PC-9 (cell line): ENCODE measurements at places on chromosomes 16 and 17.

GRCh38 chr17:50268026-50268425 is 6.2 kb upstream of the TMEM92 start:
- DNase-seq = peak; percentile 10

DNA sequence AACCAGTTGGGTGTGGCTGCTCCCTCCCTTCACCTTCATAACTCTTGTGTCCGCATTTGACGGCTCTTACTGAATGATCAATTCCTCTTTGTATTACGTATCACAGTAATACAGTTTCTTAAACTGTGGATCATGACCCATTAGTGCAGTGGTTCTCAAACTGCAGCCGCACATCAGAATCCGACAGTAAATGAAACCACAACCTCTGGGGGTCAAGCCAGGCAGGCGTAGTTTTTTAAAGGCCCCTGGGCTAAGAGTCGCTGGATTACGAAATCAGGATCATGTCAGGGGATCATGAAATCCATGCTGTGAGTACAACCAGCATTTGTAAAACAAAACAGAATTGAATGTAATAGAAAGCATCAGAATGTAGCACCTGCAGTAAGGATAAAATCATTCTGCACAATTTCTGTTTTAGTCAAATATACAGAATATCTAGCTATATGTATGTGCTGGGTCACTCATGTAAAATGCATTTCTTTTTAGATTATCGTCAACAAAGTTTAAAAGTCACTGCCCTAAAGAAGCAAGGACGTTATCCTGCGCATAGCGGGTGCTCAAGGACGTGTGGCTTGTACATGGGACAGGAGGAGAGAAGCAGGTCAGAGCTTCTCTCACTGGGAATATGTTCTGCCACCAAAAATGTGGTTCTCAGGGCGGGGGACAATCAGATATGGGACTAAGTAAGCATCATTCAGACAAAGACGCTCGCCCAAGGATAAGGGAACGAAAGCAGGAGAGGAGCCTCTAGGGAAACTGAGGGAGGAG is 113.1 kb downstream of the ZFHX3 start:
- DNase-seq = no peak

DNA sequence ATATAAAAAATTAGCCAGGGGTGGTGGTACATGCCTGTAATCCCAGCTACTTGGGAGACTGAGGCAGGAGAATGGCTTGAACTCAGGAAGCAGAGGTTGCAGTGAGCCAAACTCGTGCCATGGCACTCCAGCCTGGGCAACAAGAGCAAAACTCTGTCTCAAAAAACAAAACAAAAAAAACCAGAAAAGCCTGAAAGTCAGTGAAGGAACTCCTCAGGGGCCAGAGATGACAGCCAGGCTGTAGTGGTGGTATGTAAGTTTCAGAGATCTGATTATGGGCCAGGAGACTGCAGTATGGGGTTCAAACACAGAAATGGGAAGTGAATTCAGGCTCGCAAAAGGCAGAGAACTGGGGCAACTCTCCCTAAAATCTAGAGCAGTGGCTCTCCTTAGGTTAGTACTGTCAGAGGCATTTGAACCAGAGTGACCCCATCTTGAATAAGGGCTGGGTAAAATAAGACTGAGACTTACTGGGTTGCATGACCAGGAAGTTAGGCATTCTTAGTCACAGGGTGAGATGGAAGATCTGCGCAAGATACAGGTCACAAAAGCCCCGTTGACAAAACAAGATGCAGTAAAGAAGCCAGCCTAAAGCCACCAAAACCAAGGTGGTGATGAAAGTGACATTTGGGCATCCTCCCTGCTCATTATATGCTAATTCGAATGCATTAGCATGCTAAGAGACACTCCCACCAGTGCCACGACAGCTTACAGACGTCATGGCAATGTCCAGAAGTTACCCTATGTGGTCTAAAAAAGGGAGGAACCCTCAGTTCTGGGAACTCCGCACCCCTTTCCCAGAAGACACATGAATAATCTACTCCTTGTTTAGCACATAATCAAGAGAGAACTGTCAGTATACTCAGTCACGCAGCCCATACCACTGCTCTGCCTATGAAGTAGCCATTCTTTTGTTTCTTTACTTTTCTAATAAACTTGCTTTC is 120.2 kb upstream of the XYLT1 start:
- no peak for DNase-seq

DNA sequence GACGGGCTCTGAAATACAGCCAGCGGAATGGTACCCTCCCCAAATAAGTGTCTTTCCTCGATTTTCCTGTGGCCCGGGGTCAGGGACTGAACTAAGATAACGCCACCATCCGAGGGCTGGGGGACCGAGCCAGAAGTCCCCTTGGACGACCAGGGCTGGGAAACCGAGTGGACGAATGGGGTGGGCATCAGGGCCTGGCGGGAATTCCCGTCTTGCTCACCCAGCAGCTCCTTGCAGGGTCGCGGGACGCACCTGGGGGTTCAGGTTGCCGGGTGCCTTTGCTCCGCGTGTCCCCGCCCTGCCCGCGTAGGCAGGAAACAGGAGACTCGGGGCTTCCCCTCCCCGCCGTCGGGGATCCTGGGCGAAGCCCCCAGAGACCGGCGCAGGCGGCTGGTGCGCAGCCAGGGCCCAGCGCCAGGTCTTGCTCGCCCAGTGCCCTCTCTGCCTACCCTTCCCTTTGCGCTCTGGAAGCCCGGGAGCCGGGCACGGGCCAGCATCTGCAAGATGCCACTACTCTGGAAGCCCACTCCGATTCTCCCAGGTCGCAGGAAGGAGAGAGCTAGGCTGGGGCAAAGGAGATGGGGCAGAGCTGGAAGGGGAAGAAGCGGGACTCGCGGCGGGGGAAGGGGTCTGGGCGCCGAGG is 665 bp upstream of the GRIN2C start:
- no peak for DNase-seq

DNA sequence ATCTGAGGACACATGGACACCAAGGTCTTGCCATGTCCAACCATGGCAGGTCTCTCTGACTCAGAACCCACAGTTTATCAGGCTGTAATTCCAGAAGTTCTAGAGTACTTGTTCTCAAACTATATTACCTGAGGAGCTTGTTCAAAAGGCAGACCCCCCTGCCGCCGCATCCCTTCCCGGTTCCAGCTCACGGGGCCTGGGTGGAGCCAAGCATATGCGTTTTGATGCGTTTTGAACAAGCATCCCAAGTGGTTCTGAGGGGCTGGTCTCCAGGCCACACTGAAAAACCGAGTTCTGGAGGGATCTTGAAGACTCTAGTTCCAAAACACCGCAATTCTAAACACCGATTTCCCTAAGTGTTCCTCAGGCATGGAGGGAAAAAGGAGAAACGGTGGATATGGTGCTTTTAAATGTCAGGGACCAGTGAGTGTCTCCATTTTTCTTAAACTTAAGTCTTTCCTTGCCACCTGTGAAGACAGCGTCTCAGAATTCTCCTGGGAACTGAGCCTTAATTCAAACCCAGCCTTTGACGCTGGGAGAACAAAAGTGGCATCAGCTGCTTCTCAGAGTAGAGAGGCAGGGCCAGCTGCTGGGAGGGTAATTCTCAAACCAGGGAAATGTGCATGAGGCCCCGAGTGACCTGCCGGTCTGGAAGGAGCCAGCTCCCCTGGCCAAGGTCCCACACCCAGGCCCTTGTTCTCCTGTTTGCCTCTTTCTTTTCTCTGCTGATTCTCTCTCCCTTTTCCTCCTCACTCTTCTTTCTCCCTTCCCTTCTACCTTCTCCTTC is 84.4 kb upstream of the PLCG2 start:
- no peak for DNase-seq

DNA sequence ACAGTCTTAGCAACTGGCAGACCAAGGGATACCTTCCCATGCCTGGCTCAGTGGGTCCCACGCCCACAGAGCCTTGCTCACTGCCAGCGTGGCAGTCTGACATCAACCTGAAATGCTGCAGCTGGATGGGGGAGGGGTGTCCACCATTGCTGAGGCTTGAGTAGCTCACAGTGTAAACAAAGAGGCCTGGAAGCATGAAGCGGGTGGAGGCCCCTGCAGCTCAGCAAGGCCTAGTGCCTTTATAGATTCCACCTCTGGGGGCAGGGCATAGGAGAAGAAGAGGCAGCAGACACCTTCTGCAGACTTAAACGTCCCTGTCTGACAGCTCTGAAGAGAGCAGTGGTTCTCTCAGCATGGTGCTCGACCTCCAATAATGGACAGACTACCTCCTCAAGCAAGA is 263.2 kb downstream of the KIF2B start:
- DNase-seq = no peak

GRCh38 chr16:52441886-52442285 is 105.1 kb downstream of the TOX3 start:
- no peak for DNase-seq

DNA sequence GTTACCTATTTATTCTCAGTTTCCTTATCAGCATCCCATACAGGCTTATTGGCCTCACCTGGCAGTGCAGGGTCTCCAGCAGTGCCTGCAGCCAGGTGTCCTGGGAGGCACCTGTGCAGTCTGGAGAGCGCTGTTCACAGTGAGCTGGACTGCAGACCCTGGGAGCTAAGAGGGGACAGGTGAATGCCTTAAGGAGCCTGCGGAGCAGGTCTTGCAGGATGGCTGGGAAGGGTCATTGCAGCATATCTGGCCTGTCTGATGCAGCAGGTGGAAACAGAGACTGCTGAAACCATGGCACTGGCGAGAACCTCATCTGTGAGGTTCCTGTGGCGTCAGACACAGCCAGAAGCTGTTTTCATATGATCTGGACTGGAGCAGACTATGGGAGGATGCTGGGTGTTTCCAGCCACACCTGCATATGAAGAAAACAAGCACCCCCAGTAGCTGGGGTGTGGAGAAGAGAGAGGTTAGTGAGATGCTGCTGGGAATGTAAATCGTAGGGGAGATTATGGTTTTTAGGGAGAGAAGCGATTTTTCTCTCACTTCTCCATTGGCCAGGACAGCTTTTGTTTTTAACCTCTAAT is 77.0 kb downstream of the NTN1 start:
- no peak for DNase-seq

DNA sequence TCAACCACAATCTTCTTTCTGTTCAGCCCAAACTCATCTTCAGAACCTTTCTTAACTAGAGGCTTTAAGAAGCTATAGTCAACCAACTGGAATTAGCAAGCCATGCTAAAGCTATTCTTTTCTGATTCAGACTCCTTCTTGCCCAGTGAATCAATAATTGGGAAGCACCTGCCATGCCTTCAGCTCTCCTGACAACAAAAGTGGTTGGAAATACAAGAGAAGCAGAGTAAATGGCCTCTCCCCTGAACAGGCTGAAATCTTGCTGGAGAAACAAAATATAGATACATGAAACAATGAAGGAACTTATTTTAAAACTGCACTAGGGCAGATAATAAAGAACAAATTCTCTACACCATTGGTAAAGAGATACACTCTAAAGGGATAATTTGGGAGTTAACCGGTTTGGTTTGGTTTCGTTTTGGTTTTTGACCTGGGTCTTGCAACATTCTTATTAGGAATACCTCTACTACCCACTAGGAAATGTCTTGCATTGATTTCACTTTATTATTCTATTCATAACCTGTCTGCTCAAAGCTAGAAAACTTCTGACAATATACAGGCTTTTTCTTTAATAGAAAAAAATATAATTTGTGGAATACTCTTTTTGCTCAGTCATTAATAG is 173.6 kb upstream of the DYNLRB2 start:
- no peak for DNase-seq

GRCh38 chr16:64878940-64879339 is 242.9 kb downstream of the CDH11 start:
- DNase-seq = no peak

GRCh38 chr17:3658784-3659449 is 9.5 kb downstream of the TAX1BP3 start:
- no peak for DNase-seq
